Calu3 (cell line): ENCODE measurements at places on chromosomes 16 and 17. TPM values are rescaled to one million over a fixed set of nuclear protein-coding genes. Genes with fewer than 3 reads are reported as not detected.

The HYDIN gene
- total RNA-seq = 2.9 and 3.8 TPM in 2 replicates

The TLE7 gene
- total RNA-seq = not detected in 2 replicates

The KCNH6 gene
- not detected in 2 replicates for total RNA-seq

DNA sequence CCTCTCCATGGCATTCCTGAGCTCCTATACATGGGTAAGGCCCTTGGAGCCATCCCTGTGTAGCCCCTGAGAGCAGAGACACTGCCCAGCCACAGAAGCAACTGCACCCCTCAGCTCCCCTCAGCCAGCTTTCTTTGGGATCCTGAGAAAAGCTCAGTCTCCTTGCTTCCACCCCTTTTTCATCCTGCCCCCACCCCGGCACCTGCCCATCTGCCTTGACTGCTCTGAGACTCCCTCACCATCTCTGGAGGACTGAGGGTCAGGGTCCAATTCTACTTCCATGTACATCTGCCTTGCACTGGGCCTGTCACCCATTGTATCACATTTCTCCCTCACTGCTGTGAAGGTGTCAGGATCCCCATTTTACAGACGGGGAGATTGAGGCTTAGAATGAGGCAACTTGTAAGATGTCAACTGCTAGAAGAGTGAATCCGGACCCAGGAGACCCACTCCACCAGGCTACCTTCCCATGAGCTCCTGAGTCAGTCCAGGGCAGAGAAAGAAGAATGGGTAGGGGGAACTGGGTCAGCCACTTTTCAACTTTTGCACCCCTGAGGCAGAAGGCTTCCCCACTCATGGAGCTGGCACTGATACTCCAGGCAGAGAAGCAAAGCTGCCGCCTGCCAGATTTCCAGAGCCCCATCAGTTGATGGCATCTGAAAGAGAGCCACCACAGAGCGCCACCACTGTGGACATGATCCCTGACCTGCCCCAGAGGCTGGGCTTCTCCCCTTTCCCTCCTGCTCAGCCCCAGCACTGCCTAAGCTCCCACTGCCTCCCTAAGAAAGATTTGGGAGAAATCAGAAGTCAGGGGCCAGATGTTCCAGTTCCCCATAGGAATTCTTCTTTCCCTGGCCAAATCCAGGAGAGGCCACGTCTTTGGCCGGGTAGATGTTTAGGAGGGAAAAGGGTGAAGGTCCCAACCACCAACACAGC lies 135.4 kb downstream of the TMEM132E start:
- H3K36me3 ChIP-seq = peaks cover 4% of the 10 kb centered on the region
- no peaks in the 10 kb centered on the region for H3K27me3 ChIP-seq
- H3K4me1 ChIP-seq = peaks cover 57% of the 10 kb centered on the region
- no peak overlapping the region for H3K4me3 ChIP-seq
- H3K27ac ChIP-seq = no peak overlapping the region

GRCh38 chr17:39623356-39623950 lies 3.3 kb upstream of the PPP1R1B start:
- H3K27me3 ChIP-seq = peaks cover 83% of the 10 kb centered on the region
- peak overlapping the region; percentile 2 for H3K27ac ChIP-seq
- H3K36me3 ChIP-seq = peaks cover 43% of the 10 kb centered on the region
- peaks cover 46% of the 10 kb centered on the region for H3K4me1 ChIP-seq
- DNase-seq = no peak
- peak overlapping the region; percentile 8 for H3K4me3 ChIP-seq

DNA sequence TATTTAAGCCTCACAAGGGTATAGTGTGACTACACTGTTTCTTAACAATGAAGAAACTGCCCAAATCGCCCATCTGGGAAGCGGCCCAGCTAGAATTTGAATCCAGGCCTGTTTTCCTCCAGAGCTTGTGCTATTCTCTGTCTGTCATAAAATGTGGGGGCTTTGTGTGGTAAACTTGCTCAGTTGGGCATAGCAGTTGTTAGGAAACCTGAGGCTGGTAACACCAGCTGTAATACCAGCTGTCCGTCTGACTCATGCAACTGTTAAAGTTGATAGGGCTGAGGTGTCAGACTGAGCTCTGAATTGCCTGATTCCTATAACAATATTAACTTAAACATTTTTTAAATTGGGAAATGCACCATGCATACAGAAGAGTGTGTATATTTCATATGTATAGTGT lies 9.3 kb downstream of the NOD2 start:
- DNase-seq = no peak
- H3K27ac ChIP-seq = no peak overlapping the region
- H3K27me3 ChIP-seq = no peaks in the 10 kb centered on the region

- no peak overlapping the region for H3K27ac ChIP-seq
- H3K4me1 ChIP-seq = peaks cover 9% of the 10 kb centered on the region
- no peak overlapping the region for H3K4me3 ChIP-seq
- no peaks in the 10 kb centered on the region for H3K36me3 ChIP-seq
- no peak for DNase-seq
- H3K27me3 ChIP-seq = no peaks in the 10 kb centered on the region
Observed at GRCh38 chr16:53817812-53818550, 114.0 kb downstream of the FTO start.

DNA sequence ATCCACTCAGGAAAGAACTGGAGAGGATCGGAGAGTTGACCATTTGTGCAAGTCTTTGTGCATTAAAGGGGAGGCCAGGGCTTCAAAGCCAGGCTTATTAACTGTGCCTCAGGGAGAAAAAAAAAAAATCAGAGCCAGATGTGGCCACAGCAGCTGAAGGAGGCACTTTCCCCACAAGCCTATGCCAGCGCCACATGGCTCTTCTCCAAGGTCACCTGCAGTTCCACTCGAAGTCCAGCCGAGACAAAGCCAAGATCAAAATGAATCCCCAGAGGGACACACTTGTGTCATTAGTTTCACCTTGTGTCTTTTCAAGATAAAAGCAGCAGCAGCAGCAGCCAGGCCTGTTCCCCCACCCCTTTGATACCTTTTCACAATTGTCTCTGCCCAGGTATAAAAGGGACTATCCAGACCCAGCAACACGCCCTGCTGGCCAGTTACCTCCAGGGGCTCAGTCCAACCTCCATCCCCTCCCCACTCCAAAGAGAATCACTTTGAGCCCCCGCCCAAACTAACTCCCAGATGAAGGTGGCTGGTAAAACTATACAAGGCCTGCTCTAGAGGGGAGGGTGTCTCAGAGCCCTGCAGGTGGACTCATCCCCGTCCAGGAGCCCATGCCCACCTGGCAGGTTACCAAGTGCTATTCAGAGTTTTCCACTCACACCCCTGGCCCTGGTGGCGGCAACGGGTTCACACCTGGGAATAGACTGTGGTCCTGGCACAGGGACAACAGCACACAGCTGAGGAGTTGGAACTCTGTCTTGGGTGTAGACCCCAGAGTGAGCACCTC lies 29.2 kb downstream of the AXIN2 start:
- no peak overlapping the region for H3K4me3 ChIP-seq
- H3K27me3 ChIP-seq = no peaks in the 10 kb centered on the region
- no peak overlapping the region for H3K27ac ChIP-seq

- H3K27ac ChIP-seq = peak overlapping the region; percentile 53
- H3K4me1 ChIP-seq = peaks cover 27% of the 10 kb centered on the region
- H3K27me3 ChIP-seq = peaks cover 41% of the 10 kb centered on the region
- no peak for DNase-seq
- H3K36me3 ChIP-seq = peaks cover 28% of the 10 kb centered on the region
Observed at GRCh38 chr17:45018514-45018847, 33.0 kb downstream of the DCAKD start.

DNA sequence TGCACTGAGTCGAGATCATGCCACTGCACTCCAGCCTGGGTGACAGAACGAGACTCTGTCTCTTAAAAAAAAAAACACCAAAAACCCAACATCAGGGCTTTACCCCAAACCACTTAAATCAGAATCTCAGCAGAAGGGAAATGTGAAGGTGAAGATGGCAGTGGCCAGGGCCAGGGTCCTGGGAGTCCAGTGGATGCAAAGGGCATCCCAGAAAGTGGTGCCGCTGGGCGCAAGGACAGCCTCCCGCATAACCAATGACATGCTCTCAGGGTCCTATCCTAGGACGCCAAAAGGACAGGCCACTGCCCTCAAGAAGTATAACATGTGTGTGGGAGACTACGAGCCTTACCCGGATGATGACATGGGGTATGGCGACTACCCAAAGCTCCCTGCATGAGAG lies 7.9 kb downstream of the TUBD1 start:
- H3K4me3 ChIP-seq = no peak overlapping the region
- H3K27ac ChIP-seq = no peak overlapping the region
- H3K36me3 ChIP-seq = peaks cover 18% of the 10 kb centered on the region
- no peak for DNase-seq
- H3K27me3 ChIP-seq = no peaks in the 10 kb centered on the region
- H3K4me1 ChIP-seq = peaks cover 8% of the 10 kb centered on the region

DNA sequence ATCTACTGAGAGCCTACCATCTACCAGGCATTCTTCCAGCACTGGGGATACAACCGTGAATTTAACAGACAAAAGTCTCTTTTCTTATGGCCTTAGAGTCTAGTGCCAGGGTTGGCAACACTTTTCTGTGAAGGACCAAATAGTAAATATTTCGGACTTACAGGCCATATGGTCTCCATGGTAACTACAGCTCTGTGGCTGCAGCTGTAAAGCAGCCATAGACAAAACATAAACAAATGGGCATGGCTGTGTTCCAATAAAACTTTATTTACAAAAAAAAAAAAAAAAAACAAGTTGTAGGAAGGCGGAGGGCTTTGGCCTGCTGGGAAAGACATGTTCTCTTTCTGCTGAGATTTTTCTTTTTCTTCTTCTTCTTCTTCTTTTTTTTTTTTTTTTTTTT lies 98.7 kb downstream of the ABCC12 start:
- H3K4me3 ChIP-seq = no peak overlapping the region
- DNase-seq = no peak
- H3K36me3 ChIP-seq = no peaks in the 10 kb centered on the region
- no peak overlapping the region for H3K27ac ChIP-seq
- H3K27me3 ChIP-seq = peaks cover 63% of the 10 kb centered on the region

DNA sequence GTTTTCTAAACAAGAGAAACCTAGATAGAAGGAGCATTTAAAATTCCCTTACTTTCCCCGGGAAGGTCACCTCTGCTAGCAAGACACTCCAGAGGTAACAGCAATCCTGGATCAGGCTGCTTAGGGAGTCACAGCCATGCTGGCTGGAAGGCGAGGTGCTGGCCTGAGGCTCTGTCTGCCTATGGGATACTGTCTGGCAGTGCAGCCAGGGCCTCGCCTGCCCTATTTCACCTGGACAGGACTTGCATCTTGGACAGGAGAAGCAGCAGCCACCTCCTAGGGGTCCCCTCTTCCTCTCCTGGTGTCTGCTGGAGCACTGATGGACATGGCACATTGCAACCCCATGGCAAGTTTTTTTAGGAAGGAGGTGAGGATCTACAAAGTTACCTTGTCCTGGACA lies 15.1 kb downstream of the FA2H start:
- no peak for DNase-seq
- H3K27ac ChIP-seq = peak overlapping the region; percentile 98
- H3K27me3 ChIP-seq = no peaks in the 10 kb centered on the region
- H3K4me1 ChIP-seq = peaks cover 76% of the 10 kb centered on the region
- peaks cover 63% of the 10 kb centered on the region for H3K36me3 ChIP-seq

GRCh38 chr17:79707931-79708891 lies 22.5 kb upstream of the ENPP7 start:
- no peaks in the 10 kb centered on the region for H3K36me3 ChIP-seq
- H3K27me3 ChIP-seq = peaks cover 50% of the 10 kb centered on the region
- H3K4me3 ChIP-seq = no peak overlapping the region
- peak; percentile 69 for DNase-seq
- H3K27ac ChIP-seq = no peak overlapping the region

GRCh38 chr17:28507567-28508203 lies 1.5 kb downstream of the FOXN1 start:
- peaks cover 93% of the 10 kb centered on the region for H3K27me3 ChIP-seq
- no peak overlapping the region for H3K4me3 ChIP-seq
- no peaks in the 10 kb centered on the region for H3K36me3 ChIP-seq
- H3K4me1 ChIP-seq = peaks cover 6% of the 10 kb centered on the region
- no peak for DNase-seq
- H3K27ac ChIP-seq = no peak overlapping the region
